Hematopoietic multipotent progenitor cell treated with erythropoietin and hydrocortisone succinate and interleukin-3 and kit ligand, for 6 days (in vitro differentiated cells): ENCODE measurements at places on chromosomes 6 and 20.

DNA sequence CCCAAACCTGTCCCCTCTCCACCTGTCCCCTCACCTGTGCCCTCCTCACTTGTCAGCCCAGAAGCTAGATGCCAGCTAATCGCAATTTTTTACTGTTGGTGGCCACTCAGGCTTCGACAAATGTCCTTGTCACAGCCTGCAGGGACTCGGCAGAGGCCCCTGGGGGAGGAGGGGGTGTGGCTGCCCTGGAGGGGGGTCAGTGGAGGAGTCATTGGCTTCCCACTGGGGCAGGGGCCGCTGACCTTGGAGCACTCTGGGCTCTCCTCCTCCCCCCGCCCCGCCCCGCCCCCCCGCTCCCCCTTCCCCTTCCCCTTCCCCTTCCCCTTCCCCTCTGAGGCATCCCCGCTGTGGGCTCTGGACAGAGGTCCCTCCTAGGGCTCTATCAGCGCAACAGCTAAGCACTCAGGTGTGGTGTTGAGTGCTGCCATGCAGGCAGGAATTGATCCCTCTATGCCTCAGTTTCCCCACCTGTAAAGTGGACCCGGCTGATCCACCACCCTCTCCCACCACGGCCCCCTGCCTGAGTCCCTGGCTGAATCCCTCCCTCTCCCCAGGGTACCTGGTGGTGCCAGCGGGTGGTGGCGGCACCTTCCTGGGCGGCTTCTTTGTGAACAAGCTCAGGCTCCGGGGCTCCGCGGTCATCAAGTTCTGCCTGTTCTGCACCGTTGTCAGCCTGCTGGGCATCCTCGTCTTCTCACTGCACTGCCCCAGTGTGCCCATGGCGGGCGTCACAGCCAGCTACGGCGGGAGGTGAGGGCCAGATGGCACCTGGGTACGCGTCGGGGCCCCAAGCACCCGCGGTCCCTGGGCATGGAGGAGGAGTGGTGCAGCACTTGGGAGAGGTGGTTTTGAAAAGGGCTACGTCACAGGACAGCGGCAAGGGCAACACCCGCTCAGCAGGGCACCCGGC is 23.8 kb downstream of the SLCO4A1 start:
- DNase-seq: no peak

DNA sequence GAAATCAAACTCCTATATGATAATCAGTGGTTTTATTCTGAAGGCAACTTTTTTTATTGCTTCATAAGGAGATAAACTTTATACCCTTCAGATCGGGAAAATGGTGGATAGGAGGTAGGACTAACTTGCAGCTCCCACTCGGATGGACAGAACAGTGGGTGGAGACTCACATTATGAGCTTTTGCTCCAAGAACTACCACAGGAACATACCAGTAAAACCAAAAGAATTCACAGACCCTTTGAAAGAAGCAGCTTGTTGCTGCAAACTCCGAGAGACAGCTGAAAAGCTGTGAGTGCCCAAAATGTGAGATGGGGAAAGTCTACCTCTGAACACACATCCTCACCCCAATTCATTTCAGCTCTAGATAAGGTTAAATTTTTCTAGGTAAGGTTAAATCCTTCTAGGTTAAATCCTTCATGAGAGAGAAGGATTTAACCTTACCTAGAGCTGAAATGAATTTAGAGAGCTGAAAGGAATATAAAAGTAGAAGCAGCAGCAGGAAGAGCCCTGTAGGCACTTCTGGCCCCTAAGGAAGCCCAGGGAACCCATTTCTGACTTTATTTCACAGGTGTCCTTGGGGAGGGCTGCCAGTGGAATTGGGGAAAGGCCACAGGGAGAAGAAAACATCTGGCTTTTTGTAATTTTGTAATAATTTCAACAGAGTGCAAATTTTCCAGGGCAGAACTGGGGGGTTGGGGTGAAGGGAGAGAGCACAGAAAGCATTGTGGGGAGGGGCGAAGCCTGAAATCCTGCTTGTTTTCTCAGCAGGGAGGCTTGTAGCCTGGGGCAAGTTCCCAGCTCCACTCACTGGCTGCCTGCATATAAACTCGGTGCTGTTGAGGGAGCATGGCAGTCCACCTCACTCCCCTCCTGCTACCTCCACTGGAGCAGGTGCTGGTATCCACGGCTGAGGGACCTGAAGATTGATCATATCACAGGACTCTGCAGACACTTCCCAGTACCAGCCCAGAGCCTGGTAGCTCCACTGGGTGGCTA is 65.9 kb upstream of the HCRTR2 start:
- no peak for DNase-seq

- no peak for DNase-seq
Measured at GRCh38 chr6:139154881-139155547, 20.1 kb downstream of the HECA start.

- peak; percentile 11 for DNase-seq
Measured at GRCh38 chr6:10146715-10147451, 268.0 kb downstream of the TFAP2A start.

DNA sequence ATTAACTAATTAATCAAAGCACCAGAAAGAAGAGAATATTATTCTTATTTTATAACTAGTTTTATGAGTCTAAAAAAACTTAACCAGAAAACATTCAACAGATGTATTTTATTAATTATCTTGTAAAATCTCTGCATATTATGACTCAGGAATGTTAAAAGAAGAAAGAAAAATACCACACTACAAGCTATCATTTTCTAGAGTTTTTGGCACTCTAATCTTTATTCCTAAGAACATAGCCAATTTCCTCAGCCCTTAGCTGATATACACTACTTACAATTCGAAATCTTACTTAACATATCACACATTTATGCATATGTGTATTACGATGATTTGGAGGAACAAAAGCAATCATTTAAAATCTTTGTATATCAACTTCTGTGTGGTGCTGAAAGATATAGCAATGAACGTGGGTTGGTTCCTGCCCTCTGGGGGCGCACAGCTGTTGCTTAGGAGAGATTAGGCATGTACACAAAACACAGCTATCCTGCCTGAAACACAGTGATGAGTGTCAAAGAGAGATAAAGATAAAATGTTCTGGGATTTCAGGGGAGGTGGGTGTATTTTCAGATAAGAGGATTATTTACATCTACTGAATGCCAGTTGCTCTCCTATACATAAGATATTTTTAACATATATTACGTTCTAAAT is 404.5 kb downstream of the SYNE1 start:
- DNase-seq: peak; percentile 82

- DNase-seq: no peak
Measured at GRCh38 chr20:6115221-6115895, 7.5 kb downstream of the FERMT1 start.

DNA sequence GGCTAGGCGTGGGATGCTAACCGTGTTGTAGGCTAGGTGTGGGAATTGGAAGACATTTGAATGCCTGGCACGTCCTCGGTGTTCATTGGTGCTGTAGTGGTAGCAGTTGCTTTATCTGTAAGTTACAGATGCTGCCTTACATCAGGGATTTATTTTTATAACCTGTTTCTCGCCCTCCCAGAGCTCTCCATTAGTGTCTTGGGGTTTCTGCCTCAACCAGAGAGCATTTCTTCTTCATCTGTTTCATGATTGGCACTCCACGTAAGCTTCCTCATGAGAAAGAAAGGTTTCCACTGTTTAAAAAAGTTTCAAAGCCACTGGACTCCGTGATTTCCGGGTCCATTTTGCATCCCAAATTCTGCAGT is 9.0 kb downstream of the IGF2R start:
- DNase-seq: no peak

- no peak for DNase-seq
Measured at GRCh38 chr20:34377072-34377847, 14.2 kb downstream of the ITCH start.

- DNase-seq: peak; percentile 14
Measured at GRCh38 chr6:16836144-16836981, 75.1 kb upstream of the ATXN1 start.

GRCh38 chr6:137975188-137975940 is 108.3 kb downstream of the TNFAIP3 start:
- peak; percentile 59 for DNase-seq

DNA sequence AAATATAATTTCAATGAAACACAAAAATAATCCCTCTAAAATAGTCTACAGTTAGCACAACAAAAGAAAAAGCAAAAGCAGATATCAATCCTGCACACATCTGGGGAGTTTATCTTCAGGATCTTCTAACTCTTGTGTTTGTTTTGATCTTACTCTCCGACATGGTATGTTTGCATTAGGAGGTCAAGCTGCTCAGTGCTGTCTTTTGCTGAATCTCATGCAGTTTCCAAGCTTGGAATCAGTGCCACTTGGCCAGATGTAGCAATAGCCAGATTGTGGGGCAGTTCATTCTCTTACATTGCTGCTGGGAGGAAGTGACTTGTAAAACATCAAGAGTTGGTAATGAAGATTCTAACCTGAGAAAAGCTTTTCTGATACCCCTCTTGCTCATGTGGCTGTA is 29.5 kb downstream of the RIOK1 start:
- DNase-seq: no peak
